NCI-H1436 (cell line): ENCODE measurements at places on chromosomes 2 and 18.

DNA sequence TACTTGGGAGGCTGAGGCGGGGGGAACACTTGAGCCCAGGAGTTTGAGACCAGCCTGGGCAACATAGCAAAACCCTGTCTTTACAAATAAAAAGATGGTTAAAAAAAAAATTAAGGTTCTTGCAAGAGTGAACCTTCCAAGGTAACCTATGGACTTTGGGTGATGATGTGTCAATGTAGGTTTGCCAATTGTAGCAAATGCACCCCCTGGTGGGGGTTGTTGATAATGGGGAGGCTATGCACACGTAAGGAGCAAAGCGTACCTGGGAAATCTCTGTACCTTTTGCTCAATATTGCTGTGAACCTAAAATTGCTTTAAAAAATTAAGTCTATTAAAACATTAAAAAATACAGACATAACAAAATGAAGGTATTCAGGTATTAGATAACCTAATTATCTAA, 70.4 kb downstream of the CWC22 start:
- peak; percentile 10 for DNase-seq

- DNase-seq: no peak
Measured at GRCh38 chr18:76414936-76415621, 80.0 kb downstream of the ZNF516 start.

- no peak for DNase-seq
Measured at GRCh38 chr2:212421556-212422334, 116.9 kb downstream of the ERBB4 start.

GRCh38 chr2:199443589-199444130, 14.1 kb downstream of the SATB2 start:
- DNase-seq: no peak

- no peak for DNase-seq
Measured at GRCh38 chr18:59540346-59540745, 156.9 kb downstream of the CCBE1 start.

DNA sequence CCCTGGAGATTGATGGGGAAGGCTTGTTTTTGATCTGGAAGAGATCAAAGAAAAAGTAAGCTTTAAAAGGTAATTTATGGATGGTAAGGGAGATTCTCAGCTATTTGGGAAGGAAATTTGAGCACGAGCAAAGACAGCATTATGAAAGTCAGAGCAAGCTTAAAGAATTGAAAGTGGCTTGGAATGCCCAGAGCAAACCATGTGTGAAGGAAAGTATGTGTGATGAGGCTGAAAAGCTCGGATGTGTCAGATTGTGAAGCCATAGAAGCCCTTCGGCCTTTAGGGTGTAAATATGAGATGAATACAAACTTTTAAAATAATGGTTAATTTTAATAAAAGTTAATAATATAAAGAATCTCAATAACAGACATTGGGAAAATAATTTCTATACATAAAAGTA, 377.4 kb upstream of the DSEL start:
- no peak for DNase-seq

DNA sequence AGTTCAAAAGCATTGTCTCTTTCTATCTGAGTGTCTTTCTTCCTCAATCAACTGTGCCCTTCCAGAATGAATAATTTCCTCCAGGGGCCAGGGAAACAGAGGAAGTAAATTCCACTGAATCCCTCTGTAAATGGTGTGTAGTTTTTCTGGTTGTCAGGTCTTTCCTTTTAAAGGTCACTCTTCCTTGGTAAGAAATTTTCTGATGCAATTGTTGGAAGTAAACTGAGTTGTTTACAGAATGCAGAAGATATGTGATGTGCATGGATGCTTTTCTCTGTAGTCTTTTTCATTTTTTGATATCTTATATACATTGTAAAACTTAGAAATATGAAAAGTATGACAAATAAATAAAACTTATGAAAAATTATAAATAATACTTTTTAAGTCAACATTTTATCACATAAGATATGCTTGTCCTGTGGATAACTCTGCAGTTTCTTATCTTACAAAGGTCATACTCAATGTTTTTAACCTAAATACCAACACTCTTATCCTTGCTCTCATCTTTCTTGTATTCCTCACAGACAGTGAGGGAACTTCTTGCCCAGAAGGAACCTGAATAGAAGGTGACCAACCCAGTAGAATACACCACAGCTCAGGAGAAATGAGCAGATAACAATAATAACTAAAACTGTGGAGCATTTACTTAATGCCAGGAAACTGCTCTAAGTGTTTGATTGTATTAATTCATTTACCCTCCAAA, 234.5 kb downstream of the METTL4 start:
- no peak for DNase-seq

GRCh38 chr18:6022074-6022444, 126.7 kb upstream of the TMEM200C start:
- DNase-seq: no peak

GRCh38 chr2:126244937-126245336, 411.0 kb upstream of the GYPC start:
- DNase-seq: peak; percentile 4

DNA sequence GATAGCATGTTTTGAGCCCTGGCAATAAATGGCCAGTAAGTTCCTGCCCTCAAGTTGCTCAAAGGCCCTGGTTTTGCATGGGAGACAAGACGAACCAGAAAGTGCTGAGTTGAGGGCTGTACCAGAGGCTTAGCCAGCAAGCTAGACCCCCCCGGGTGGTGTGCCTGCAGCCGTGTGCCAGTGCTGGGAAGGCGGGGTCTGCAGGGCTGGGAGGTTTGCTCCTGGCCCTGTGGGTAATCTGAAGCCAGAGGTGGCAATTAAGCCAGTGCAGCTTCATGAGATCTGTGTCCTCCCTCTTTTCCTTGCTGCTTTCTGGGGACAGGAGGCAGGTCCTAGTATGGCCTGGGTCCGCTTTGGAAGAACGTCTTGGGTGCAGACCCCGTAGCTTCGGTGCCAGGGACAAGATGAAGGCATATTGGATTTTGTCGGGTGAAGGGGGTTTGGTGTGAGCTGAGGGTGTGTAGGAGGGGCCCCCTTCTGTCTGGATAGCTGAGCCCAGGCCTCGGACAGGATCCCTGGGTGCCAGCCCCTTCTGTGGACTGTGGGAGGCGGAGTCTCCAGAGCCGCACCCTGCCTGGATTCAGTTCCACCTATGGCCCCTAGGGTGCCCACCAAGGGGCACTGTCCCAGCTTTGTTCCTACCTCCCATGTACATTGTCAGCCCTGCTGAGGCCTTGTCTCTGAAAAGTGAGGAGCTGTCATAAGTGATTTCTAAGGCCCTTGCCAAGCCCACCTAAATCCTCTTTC, 15.6 kb downstream of the ATOH8 start:
- peak; percentile 28 for DNase-seq

DNA sequence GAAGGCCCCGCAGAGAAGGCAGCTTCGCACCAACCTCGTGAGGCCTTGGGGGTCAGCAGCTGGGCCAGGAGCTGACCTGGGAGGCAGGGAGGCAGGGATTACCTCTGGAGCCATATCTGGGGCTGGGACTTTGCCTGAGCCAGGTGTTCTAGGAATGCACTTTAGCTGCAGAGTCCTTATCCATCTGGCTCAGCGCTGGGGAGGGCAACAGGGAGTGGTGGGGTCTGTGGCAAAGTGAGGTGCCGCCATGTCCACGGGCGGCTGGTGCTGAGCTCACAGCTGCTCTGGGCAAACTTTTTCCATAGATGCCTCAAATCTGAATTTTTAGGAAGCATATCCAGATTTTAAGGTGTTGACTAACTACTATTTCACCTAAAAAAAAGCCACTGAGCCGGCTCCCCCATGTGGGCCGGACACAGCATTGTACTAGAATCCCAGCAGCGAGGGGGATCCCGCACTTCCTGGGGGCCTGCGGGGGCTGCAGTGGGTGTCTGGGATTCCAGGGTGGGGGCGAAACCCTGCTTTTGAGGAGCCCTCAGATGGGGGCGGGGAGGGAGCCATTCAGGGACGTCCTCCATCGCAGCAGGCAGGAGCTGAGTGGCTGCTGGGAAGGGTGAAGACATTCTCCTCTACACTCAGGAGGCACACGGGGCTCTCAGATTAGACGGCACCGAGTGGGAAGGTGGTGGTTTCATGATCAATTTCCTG, 34.6 kb downstream of the RTP5 start:
- DNase-seq: no peak

DNA sequence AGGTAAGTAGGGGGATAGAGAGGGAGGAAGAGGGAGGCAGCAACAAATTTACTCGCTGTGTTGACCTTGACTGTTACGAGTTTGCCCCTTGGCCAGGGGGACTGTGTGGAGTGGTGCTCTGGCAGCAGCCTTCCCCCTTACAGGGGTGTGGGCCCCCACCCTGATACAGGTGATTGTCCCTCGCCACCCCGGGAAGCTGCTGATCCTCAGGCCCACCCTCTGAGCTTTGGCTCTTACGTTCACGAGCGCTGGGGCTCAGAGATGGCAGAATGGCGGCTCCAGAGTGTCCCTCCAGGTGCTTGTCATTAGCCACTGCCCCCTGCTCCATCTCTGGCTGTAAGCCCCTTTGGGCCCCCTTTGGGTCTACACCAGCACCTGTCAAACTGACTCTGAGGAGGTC, 88.6 kb downstream of the GLI2 start:
- no peak for DNase-seq

DNA sequence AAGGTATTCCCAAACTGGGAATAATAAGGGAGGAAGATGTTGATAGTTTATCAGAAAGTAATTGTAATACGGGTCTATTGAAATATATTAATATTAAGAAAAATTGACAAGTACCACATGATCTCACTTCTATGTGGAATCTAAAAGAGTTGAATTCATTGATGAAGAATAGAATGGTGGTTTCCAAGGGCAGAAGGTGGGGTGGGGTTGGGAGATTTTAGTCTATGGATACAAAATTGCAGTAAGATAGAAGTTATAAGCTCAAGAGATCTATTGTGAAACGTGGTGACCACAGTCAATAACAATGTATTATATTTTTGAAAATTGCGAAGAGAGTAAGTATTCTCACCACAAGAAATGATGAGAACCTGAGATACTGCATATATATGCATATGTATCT, 38.9 kb downstream of the COL3A1 start:
- DNase-seq: no peak

GRCh38 chr2:163736433-163737189, 803 bp upstream of the FIGN start:
- DNase-seq: peak; percentile 67

DNA sequence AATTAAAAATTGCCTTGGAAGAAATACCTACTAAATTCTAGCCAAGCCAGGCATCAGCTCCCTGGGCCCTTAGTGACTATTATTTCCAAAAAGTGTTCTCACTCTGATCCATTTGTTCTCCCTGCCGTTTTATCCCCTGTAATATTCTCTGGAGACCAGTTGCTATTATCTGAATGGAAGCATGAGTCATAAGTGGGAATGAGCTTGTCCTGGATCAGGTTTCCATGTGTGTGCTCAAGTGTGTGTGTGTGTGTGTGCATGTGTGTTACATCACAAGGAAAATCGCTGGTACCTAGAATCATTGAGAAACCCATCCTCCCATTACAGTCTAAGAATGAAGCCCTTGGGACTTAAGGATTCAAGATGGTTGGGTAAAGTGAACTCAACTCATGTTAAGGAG, 130.3 kb upstream of the CXCR4 start:
- peak; percentile 71 for DNase-seq

DNA sequence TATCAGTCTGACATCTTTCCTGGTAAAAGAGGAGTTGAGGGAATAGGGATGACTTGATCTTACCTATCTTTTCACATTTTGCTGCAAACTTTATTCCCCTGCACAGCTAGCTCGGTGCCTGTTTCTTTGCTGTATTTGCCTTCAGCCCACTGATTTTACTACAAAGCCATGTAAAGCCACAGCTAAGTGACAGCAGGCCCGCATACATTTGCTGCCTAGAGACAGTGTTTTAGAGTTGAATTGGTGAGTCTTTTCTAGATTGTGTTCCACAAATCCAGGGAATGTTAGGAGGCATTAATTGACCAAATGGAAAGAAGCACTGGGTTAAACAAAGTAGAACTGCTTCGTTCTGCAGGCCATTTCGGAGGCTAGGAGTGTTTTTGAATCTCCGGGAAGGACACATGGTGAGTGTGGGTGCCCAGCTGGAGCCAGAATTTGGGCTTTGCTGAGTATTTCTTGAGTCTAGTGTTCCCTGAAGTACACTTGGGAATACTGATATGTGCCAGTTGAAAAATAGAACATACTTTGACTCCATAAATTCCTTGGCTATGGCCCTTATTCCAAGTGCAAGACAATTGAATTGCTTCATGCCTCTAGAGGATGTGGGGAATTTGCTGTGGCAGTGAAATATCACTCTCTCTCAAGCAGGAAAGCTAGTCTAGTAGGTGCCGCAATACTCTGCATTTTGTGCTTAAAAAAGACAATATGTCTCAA, 329.8 kb downstream of the PTPRM start:
- DNase-seq: no peak

DNA sequence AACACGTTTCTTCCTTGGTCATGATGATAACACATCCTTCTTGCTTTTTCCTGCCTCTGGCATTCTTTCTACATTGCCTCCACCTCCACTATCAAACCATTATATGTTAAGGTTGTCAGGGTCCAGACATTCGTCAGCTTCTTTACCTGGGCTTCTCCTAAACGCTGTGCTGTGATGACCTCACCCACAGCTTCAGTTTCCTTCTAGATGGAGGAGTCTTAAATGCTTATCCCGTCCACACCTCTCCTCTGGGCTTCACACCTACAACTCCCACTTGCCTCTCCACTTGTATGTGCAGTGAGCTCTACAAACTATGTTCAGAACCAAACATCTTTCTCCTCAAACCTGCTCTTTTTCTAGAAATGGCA, 666 bp upstream of the STAT1 start:
- DNase-seq: no peak

- DNase-seq: no peak
Measured at GRCh38 chr2:64524604-64525316, 632 bp downstream of the AFTPH start.

DNA sequence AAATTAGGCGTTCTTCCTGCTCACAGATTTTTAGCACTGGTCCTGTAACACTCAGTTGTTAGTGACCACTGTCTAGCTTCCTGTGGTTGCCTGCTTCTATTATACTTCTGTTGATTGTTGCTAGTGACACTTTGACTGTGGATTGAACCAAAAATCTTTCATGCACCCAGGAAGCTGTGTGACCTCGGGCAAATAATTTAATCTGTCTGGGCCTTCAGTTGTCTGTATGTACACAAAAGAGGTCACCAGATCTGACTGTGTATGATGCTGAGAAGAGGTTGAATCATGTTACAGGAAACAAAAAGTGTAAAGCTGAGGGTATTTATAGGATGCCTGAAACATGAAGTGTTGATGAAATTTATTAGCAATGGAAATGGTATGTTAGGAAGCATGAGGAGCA, 12.7 kb downstream of the ICOS start:
- no peak for DNase-seq

GRCh38 chr2:52918551-52918950, 849.1 kb upstream of the CHAC2 start:
- DNase-seq: no peak

- DNase-seq: no peak
Measured at GRCh38 chr18:57427429-57428201, 7.6 kb upstream of the ONECUT2 start.

GRCh38 chr2:174572556-174572955, 25.0 kb downstream of the WIPF1 start:
- DNase-seq: no peak

DNA sequence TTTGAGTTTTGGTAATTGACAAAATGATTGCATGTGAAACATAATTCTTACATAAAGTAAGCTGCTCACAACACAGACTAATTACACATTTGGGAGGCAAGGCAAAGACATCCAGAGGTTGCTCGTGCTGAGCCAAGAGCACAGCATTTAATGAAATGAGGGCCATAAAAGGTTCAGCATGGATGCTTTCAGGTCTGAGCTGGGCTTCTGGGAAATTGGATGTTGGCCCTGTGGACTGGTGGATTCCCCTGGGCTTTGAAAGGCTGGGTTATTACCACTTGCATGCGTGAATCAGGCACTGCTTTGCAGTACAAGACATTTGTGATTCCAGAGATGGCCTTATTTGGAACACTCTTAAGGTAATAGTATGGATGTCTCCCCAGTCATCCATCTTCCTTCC, 533.5 kb upstream of the NRP2 start:
- DNase-seq: peak; percentile 52
